Cardiac muscle cell (in vitro differentiated cells and primary cell): ENCODE measurements at places on chromosomes 1 and 21. TPM values are rescaled to one million over a fixed set of nuclear protein-coding genes. Genes with fewer than 3 reads are reported as not detected.

FBXO44 gene
- polyA plus RNA-seq, result 43.6 and 57.0 TPM in 2 replicates

DNA sequence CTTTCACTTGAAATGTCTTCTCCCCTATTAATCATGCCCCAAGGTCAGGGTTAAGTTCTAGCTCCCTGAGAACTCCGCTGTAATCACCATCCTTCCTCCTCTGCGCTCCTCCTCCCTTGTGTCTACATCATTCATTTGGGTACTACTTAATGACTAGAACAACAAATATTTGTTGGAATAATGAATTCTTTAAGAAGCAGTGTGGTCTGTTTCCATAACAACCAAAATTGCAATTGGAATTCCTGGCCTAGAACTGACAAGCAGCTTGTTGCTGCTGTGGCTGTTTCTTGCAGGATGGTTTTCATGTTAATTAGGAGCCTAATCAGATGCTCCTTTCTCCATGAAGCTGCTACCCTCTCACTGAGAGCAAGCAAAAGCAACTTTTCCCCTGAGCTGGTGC lies 192.5 kb downstream of the ZZZ3 start:
- H3K27me3 ChIP-seq, result no peaks in the 10 kb centered on the region
- H3K27ac ChIP-seq, result no peak overlapping the region
- DNase-seq, result peak; percentile 54
- H3K36me3 ChIP-seq, result no peaks in the 10 kb centered on the region
- H3K4me3 ChIP-seq, result no peak overlapping the region

PLEKHN1 gene
- polyA plus RNA-seq, result 0.60 TPM in 2 replicates

- DNase-seq, result no peak
- no peaks in the 10 kb centered on the region for H3K4me1 ChIP-seq
- H3K4me3 ChIP-seq, result no peak overlapping the region
- H3K36me3 ChIP-seq, result no peaks in the 10 kb centered on the region
- H3K27me3 ChIP-seq, result no peaks in the 10 kb centered on the region
These were observed 58.1 kb upstream of the STUM start for GRCh38 chr1:226490426-226490809.

DNA sequence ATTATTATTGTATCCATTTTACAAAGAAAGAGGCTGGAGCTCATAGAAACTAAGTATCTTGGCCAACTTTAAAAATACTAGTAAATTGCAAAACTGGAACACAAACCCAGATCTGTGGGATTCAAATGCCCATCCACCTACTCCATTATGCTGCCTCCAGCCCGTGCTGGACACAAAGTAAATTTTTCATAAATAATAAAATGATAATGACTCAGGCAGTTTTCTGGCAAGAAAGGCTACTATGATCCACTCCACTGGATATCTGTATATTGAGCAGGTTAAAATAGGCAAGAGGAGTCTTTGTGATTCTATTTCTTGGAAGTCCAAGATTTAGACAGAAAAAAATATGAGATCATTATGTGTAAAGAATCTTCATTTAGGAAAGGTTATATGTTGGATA lies 138.3 kb upstream of the DUSP10 start:
- H3K36me3 ChIP-seq, result no peaks in the 10 kb centered on the region
- DNase-seq, result no peak
- no peak overlapping the region for H3K27ac ChIP-seq
- H3K4me1 ChIP-seq, result peaks cover 6% of the 10 kb centered on the region
- H3K27me3 ChIP-seq, result no peaks in the 10 kb centered on the region
- no peak overlapping the region for H3K4me3 ChIP-seq

NFASC gene
- polyA plus RNA-seq, result not detected in 2 replicates

LIPI gene
- polyA plus RNA-seq, result not detected in 2 replicates

GRCh38 chr1:107877745-107878144 lies 87.2 kb downstream of the VAV3 start:
- no peaks in the 10 kb centered on the region for H3K4me1 ChIP-seq
- no peaks in the 10 kb centered on the region for H3K36me3 ChIP-seq

SLC19A2 gene
- 8.8 and 19.4 TPM in 2 replicates for polyA plus RNA-seq

DNA sequence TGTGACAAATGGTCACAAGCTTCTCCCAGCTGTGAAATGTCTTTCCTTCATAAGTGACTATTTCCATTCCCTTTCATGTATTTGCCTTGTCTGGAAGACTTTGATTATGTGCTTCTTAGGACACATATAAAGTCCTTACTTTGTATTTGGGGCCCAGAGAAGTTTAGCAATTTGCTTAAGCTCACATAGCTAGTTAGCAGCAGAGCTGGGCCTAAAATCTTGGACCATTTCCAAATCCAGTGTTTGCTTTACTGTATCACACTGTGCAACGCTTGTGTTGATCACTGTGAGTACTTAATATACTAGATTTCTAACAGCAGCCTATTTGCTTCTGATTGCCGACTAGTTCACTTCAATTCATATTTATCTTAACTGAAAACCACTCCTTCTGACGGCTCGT lies 2.2 kb upstream of the KCNA3 start:
- H3K27ac ChIP-seq, result no peak overlapping the region
- no peaks in the 10 kb centered on the region for H3K36me3 ChIP-seq
- H3K4me1 ChIP-seq, result no peaks in the 10 kb centered on the region
- DNase-seq, result no peak
- H3K27me3 ChIP-seq, result peaks cover 82% of the 10 kb centered on the region
- H3K4me3 ChIP-seq, result no peak overlapping the region

BACH1 gene
- polyA plus RNA-seq, result 17.2 and 24.2 TPM in 2 replicates

DNA sequence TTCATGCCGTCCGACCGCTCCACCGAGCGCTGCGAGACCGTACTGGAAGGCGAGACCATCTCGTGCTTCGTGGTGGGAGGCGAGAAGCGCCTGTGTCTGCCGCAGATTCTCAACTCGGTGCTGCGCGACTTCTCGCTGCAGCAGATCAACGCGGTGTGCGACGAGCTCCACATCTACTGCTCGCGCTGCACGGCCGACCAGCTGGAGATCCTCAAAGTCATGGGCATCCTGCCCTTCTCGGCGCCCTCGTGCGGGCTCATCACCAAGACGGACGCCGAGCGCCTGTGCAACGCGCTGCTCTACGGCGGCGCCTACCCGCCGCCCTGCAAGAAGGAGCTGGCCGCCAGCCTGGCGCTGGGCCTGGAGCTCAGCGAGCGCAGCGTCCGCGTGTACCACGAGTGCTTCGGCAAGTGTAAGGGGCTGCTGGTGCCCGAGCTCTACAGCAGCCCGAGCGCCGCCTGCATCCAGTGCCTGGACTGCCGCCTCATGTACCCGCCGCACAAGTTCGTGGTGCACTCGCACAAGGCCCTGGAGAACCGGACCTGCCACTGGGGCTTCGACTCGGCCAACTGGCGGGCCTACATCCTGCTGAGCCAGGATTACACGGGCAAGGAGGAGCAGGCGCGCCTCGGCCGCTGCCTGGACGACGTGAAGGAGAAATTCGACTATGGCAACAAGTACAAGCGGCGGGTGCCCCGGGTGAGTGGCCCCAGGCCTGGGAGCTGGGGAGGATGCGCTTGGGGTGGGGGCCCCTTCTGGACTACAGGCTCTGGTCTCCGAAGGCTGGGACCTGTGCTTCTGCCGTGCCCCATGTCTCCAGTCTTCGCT lies 1.1 kb downstream of the SKI start:
- peak overlapping the region; percentile 56 for H3K4me3 ChIP-seq
- no peaks in the 10 kb centered on the region for H3K27me3 ChIP-seq
- peak overlapping the region; percentile 61 for H3K27ac ChIP-seq
- no peaks in the 10 kb centered on the region for H3K36me3 ChIP-seq
